ENCODE measurements at places on chromosomes 3 and 15.

GRCh38 chr3:9167222-9167621, 82.2 kb downstream of the SRGAP3 start:
- DNase-seq: no peak

- DNase-seq: no peak
Measured at GRCh38 chr3:177286034-177286433, 88.8 kb upstream of the TBL1XR1 start.

DNA sequence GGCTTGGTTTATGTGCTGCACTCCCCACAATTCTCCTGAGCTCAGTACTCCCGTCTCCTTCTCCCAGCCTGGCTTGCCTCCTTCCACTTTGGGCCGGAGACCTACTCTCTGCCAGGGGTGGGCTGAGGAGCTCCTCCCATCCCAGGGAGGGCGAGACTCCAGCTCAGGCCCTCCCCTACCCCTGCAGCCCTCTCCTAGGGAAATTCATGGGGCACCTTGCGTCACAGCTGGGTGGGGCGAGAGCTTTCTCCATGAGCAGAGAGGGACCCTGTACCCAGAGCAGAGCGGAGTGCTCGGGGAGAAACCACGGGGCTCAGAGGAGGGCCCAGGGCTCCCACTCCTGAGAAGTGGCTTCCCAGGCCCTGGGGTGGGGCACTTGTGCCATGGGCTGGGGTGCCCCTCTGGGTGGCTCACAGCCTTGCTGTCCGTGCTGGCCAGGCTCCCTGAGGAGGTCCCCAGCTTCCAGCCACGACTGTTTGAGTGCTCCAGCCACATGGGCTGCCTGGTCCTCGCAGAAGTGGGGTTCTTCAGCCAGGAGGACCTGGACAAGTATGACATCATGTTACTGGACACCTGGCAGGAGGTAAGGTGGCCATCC, 13.3 kb downstream of the VILL start:
- DNase-seq: no peak

- no peak for DNase-seq
Measured at GRCh38 chr3:33392703-33393125, 47.5 kb downstream of the UBP1 start.

GRCh38 chr3:160851629-160852210, 95.7 kb downstream of the PPM1L start:
- no peak for DNase-seq

GRCh38 chr3:173744895-173745294, 347.4 kb downstream of the NLGN1 start:
- DNase-seq: no peak

GRCh38 chr3:60056404-60056803, 1006.6 kb upstream of the CFAP20DC start:
- DNase-seq: no peak

DNA sequence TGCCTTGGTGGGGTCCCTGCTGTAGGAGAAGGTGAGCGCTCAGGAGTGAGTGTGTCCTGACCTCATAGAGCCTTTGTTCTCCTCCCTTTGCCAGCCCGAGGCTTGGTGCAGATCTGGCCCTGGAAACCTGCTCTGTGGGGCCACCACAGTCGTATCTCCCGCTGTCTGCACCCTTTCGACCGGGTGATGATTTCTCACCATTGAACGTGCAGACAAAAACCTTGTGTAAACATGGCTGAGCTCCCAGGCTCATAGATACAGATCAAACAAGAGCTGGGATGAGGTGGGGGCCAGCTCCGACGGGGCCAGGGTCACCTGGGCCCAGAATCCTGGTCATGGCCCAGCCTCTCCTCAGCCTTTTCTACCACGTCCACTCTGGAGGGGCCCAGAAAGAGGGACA, 34.6 kb upstream of the ESYT3 start:
- DNase-seq: no peak

DNA sequence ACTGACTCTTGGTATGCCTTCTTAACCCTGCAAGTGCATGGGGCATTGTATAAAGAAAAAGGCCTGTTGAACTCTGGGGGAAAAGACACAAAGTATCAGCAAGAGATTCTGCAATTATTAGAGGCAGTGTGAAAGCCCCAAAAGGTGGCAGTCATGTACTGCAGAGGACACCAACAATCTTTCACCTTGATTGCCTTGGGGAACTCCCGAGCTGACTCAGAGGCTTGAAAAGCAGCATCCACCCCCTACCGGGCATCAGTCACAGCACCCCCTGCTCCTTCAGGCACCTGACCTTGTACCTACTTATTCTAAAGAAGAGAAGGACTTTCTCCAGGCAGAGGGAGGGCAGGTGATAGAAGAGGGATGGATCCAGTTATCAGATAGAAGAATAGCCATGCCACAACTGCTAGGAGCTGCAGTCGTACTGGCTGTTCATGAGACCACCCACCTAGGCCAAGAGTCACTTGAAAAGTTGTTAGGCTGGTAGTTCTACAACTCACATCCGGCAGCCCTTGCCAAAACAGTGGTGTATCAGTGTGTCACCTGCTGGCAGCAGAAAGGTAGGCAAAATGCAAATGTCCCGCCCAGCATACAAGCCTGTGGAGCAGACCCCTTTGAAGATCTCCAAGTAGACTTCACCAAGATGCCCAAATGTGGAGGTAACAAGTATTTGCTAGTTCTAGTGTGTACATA, 241.6 kb upstream of the CNTN6 start:
- DNase-seq: no peak

GRCh38 chr15:53759411-53759931, at the start of gene WDR72:
Gene WDR72 (minus strand): TSS chr15:53759663. CDS start chr15:53733149, 26,514 bp downstream.
- no peak for DNase-seq

GRCh38 chr3:7382293-7383010, 521.5 kb downstream of the GRM7 start:
- no peak for DNase-seq

DNA sequence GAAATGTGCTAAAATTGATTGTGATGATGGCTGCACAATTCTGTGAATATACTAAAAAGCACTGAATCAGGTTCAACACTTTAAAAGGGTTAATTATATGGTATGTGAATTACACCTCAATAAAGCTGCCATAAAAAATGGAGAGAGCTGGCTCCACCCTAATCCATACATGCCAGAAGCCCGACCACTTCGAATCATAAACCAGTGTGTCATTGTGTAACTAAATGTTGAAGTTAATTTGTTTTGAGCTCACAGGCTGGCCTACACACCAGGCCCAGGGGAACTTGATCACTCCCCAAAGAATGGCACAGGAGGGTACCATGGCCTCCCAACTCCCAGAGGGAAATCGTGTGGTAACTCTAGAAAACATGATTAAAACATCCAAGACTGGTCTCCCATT, 14.0 kb downstream of the PLCD1 start:
- no peak for DNase-seq

- peak; percentile 49 for DNase-seq
Measured at GRCh38 chr3:51389423-51390183, 1.5 kb upstream of the RBM15B start.

DNA sequence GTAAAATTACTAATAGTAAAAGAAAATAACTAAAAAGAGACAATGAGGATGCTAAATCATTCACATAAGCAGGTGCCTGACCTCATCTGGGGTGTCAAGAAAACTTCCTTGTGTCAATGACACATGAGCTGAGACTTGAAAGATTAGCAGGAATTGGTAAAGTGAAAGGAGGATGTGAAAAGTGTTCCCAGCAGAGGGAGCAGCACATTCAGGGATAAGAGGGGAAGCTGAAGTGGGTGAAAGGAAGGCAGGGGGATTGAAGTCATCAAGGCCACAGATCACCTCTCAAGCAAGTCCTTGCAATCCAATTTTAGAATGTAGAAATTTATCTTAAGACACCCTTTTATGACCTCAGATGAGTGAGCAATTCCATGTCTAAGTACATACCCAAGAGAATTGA, 60.2 kb upstream of the ACP3 start:
- peak; percentile 82 for DNase-seq

DNA sequence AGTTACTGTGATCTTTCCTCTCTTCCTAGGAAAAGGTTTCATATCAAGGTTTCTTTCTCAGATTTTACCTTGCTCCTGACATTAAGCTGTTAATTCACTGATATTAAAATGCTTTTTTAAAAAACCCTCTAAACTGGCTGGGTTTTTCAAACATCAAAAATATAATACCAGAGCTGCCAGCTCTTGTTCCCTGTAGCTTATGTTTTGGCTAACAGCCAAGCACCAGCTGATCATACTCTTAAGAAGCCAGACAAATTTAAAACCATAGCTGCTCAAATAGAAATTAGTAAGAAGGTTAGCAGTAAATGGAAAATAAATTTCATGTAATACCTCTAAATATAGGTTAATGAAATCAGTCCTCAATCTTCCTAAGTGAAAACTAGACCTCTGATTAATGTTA, 657.5 kb downstream of the GRM7 start:
- DNase-seq: no peak

Measured in inflammatory macrophage treated with lipopolysaccharide for 1 hour (primary cell).